ENCODE measurements at places on chromosomes 4 and X.

GRCh38 chrX:153981771-153982533 is 9.4 kb downstream of the TMEM187 start:
- DNase-seq = no peak

- no peak for DNase-seq
Measured at GRCh38 chr4:157591245-157591644, 370.7 kb downstream of the GRIA2 start.

DNA sequence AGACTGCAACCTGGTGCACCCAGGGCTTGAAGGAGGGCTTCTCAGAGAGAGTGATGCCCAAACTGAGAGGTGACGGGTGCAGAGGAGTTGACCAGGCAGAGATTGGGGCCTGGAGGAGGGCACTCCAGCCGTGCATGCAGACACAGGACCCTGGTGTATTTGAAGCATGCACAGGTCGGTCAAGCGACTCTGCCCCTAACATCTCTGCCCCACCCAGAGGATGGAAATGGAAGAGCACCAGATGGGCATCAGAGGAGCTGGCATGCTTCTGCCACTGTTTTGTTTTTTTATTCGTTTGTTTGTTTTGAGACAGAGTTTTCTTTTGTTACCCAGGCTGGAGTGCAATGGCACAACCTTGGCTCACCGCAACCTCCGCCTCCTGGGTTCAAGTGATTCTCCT is 320.9 kb downstream of the EVC2 start:
- no peak for DNase-seq

DNA sequence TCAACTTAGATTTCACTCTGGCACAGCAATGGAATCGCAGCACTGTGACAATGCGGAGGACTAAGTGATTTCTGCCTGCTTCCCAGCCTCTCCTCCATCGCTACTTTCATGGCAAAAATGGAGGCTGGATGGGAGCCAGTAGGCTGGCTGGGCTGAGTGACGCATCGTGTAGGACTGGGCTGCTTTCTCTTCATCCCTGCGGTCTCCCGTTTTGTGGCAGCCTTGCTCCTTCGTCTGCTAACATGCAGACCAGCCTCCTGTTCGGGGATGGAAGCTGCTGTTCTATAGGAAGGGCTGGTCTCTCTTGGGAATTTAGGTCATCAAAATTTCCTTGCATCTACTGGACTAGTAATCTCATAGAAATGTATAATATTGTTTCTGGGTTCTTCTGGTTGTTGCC is 15.8 kb upstream of the RGS12 start:
- peak; percentile 89 for DNase-seq

DNA sequence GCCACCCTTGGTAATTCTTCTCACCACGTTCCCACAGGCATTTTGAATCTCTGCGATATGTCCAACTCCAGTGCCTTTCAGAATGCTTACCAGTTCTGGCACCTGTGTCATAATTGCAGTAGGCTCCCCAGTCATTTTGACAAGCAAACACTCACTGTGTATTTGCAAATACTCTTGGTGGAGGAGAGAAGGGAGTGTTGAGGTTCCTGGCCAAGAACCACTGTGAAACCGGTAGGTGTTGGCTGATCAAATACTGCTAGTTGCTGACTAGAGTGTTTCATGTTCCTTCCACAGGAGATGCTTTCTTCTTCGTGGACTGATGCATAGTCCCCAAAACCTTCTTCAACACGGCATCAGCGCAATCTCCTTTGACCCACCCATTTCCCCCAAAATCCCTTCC is 16.0 kb upstream of the NLGN4X start:
- DNase-seq = no peak

- no peak for DNase-seq
Measured at GRCh38 chrX:42127563-42127962, 204.2 kb upstream of the CASK start.

DNA sequence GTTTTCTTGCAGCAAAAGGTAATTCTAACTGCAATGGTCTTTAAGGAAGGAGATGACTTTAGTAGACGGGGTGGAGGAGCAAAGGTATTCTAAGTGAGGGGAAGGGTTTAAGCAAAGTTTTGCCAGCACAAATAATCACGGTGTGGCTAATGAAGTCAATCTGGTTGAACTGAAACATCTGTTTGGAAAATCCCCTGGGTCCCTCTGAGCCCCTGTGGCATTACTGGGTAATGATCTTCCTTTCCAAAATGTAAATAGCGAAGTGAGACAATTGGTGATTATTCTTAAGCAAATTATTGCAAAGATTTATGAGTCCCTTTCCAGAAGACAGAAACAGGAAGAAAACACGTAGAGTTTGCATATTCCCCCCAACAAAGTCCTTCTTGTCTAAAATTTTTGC is 47.2 kb downstream of the FGFBP1 start:
- DNase-seq = no peak

GRCh38 chrX:49915361-49916222 is 6.8 kb upstream of the CLCN5 start:
- peak; percentile 66 for DNase-seq

- no peak for DNase-seq
Measured at GRCh38 chrX:95071621-95072020, 1397.6 kb downstream of the FAM133A start.

DNA sequence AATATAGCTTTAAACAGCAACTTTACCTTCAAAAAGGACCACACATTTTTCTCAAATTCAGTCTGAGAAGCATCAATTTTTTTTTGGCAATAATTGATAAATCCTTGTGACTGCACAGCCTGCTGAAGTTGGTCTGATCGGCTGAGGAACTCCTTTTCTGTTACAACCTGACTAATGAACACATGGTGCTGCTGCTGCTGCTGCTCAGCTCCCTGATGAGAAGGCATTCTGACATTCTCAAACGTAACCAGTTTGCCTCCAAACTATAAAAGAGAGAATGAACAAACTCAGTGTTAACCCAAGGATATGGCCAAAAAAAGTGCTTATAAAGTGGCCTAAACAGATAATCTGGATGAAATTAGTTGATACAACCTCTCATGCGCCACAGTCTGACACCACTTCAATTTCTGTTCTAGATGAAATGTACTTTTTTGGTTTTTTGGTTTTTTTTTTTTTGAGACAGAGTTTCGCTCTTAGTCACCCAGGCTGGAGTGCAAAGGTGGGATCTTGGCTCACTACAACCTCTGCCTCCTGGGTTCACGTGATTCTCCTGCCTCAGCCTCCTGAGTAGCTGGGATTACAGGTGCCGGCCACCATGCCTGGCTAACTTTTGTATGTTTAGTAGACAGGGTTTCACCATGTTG is 26.5 kb downstream of the SEC31A start:
- DNase-seq = no peak

DNA sequence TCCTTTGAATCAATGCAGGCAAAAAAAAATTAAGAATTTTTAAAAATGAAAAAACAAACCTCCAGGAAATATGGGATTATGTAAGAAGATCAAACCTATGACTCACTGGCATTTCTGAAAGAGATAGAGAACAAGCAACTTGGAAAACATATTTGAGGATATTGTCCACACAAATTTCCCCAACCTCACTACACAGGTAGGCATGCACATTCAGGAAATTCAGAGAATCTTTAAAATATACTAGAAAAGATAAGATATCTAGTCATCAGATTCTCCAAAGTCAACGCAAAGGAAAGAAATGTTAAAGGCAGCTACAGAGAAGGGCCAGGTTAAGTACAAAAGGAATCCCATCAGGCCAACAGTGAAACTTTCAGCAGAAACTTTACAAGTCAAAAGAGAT is 85.6 kb downstream of the ANTXR2 start:
- DNase-seq = no peak

DNA sequence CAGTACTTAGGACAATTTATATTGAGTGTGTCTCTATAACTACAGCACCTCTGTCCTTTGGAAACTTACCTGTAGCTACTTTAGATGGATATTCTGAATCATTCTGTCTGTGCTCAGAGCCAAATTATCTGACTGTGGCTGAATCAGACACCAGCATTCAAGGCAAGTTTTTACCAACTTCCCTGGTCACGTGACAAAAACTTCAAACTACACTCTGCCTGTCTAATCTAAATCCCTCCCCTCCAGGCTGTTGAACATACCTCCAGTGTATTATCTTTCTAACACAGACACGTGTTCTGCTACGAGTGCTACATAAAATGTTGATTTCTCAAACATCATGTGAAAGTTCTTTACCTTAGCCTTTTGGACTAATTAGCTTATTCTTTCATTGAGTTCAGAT is 641.2 kb upstream of the CPEB2 start:
- DNase-seq = no peak

- no peak for DNase-seq
Measured at GRCh38 chr4:39367166-39367565, 1.0 kb upstream of the RFC1 start.

GRCh38 chr4:123325241-123325681 is 71.3 kb upstream of the SPRY1 start:
- no peak for DNase-seq

DNA sequence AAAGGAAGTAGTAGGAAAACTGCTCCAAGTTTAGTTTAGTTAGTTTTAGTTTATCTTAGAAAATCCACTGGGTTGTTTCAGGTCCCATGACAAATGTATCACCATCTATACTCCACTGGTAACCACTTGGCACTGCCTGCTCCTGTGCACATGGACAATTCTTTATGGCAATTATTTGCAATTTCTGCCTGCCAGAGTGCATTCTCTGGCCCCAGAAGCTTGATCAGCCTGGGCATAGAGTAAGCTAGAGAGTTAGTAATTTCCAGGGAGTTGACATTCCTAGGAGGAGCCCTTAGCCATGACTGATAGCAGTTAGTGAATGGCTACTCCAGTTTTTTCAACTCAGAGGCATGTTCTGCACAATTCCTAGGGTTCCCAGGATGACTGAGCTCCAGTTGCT is 203.2 kb upstream of the FGF13 start:
- no peak for DNase-seq

GRCh38 chr4:138938366-138938690 is 77.3 kb upstream of the NOCT start:
- DNase-seq = peak; percentile 20

DNA sequence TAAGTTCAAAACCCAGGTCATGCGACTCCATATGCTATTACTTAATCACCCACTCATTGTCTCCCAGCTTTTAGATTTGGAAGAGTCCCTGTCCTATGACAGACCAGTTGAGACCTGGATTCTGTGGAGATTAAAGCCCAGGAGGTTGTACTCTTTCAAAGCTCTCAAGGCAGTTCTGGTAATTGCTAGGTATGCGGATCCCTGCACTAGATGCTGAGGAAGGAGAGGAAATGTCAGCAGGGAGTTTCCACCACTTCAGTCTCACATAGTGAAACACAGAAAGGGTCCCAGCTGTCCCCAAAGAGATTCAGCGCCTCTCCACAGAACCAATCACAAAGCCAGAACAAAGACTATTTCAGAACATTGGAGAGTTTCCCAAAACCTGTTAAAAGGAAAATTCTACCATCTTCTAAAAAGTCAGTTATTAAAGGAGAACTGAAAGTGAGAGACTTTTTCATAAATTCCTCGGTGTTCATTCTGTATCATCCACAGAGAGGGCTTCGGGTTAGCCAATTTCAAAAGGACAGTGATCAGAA is 53.4 kb downstream of the IRF2 start:
- DNase-seq = no peak

DNA sequence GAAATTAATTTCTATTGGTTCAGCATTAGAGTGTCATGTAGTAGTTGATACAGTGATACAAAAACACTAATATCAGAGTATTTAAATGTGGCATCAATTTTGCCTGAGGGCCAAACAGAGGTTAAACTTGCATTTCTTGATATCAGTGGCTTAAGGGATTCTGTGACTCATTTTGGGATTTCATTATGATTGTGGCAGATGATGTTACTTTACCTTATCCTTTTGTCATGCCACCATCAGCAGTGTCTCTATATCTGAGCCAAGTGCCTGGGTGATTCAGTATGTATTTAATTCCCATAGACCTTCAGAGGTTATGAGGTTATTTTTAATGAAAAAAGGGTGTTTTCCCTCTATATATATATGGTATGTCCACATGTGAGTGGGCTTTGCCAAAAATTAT is 582.9 kb downstream of the ADGRL3 start:
- DNase-seq = no peak

GRCh38 chr4:78784236-78784865 is 8.2 kb downstream of the BMP2K start:
- DNase-seq = peak; percentile 55

DNA sequence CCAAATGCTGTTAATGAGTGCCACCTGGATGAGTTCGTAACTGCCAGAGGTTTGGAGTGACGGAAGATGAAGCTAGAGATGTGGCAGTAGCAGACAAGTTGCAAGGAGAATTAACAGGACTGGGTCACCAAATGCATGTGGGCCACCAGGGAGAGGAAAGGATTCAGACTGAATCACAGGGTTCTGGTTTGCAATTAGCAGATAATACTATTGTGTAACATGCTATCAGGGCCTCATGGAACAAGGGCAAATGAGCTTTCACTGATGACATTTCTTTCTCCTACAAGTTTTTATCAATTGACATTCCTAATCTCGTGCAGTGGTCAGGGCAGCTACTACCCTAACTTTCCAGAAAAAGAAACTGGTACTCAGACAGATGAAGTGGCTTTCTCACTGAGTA is 21.4 kb downstream of the GAB3 start:
- no peak for DNase-seq

- no peak for DNase-seq
Measured at GRCh38 chr4:1091561-1091995, 21.8 kb downstream of the RNF212 start.

DNA sequence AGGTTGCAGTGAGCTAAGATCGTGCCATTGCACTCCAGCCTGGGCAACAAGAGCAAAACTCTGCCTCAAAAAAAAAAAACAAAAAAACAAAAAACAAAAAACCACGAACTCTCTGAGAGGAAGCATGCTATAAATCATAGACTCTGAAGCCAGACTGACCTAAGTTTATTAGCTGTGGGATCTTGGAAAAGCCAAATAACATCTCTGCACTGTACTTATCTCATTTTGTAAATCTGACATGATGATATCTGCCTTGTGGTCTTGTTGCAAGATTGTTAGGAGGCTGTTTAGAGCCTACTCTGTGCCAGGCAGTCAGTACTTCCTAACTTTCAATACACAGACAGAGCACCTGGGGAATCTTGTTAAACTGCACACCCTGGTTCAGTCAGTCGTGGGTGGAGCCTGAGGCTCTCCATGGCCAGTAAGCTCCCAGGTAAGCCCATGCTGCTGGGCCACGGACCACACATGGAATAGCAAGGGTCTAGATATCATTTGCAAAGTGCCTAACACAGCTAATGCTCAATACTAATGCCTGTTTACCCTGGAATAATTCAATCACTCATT is 107.6 kb upstream of the SMIM10 start:
- DNase-seq = no peak

DNA sequence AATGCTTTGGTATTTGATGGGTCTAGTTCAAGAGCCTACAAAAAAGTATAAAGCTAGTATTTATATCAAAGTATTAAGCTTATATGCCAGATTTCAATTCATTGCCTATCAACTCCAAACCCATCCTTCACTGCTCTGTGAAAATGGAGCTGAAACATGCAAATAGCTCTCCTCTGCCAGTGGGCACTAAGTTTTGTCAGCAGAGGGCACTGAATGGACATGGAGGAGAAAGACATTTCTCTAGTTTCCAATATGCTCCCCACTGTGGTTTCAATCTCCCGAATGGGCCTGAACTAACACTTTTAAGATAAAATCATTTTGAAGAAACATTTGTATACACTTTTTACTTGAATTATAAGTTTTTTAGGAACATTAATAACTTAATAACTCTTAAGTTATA is 12.4 kb downstream of the PPID start:
- DNase-seq = no peak

All from AG08396 (cell line).